Activated CD8-positive, alpha-beta memory T cell treated with anti-CD3 and anti-CD28 coated beads, Interleukin-2, amount 50 U/mL, for 48 hours (primary cell): ENCODE measurements at places on chromosomes 1 and 21.
A peak's percentile ranks its signal among the peaks of the same experiment; 100 is the strongest.

- no peak for DNase-seq
Observed at GRCh38 chr1:170284951-170285350, 139.2 kb downstream of the NTMT2 start.

DNA sequence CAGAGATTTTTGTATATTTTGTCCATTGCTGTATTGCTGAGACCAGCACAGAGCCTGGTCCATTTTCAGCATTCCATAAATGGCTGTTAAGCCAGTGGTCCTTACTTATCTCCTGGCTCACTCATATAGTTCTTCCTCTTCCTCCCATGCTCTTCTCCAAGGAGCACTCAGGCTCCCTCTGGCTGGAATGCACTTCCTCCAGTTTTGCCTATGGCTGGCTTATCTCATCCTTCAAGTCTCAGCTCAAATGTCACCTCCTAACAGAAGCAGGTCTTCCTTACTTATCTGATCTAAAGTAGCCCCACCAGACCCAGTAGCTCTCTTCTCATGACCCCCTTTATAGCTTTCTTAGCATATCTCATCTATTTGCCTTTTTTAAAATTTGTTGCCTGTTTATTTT, 146.9 kb downstream of the SLC30A10 start:
- DNase-seq, result no peak

DNA sequence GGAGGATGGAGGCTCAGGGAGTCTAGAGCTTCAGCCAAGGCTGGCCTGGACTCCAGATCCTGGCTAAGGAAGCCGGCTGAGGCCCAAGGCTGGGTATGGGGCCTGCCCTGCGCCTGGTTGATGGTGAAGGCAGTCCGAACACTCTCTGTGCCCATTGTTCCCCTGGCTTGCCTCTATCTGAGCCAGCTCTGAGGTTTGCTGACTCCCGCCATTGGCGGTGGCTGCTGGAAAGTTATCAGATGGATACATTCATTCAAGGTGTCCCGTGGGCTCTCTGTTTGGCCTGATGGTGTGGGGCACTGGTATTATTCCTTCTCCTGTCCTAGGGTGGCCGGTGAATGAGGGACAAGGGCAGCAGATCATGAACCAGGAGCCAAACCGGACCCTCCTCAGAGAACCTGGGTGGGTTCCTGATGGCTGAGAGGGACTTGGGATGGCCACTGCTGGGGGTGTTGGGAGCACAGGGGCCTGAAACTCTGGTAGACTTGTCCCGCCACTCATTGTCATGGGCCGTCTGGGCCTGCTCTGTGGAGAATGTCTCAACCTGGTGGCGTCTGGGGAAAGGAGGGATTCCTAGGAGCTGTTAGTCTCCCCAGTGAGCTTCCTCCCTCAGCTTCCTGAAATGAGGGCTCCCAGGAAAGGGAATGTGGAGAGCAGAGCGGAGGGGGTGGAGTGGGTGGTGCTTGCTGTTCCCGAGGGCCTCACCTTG, 22.2 kb downstream of the SLC26A9 start:
- DNase-seq, result no peak

GRCh38 chr1:42259739-42260064, 75.3 kb downstream of the FOXJ3 start:
- DNase-seq, result no peak

- DNase-seq, result no peak
Observed at GRCh38 chr1:235937123-235937522, 70.4 kb upstream of the LYST start.

GRCh38 chr1:93678491-93678890, 3.1 kb downstream of the BCAR3 start:
- DNase-seq, result no peak

- DNase-seq, result no peak
Observed at GRCh38 chr1:22340873-22341272, 110.8 kb upstream of the ZBTB40 start.

DNA sequence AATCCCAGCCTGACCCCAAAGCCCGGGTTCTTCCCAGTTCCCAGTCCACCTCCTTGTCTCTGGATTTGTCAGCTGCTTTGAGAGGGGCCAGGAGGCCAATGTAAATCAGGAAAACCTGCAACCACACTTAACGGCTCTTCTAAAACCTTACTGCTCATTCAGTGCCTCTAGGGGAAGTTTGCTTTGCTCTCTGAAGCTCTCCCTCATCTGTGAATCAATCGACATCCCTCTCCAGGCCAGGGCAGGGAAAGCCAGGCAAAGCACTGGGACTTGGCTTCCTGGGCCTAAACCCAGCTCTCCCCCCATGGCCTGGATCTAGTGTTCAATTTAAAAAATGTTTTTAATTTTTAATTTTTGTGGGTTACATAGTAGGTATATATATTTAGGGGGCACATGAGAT, 9.3 kb downstream of the NKAIN1 start:
- no peak for DNase-seq

DNA sequence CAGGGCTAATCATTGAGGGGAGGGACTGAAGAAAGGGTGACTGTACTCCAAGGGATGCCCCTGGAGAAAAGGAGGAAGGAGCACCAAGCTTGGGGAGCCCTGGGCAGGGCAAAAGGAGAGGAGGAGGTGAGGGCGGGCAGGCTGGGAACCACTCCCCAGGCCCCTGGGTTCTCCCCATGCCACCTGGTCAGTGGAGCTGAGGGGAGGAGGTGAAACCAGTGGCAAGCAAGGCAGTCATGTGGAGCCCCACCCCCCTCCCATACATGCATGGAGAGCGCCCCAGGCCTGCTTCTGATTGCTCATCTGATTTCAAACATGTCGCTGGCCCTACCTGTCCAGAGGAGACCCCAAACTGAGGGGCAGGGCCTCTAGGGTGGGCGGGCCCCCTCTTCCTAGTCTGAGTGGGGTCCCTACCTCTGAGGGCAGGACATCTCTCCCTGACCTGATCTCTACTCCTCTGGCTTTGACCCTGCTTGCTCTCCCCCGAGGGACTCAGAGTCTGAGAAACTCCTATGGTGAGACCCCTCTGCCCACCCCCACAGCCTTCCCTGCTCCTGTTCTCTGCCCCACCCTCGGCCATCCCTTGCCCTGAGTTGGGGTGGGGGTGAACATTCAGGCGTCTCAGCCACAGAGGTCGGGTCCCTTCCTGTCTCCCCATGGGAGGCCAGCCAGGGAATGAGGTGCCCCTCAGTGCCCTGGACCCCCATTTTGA, 18.6 kb downstream of the INSRR start:
- no peak for DNase-seq

DNA sequence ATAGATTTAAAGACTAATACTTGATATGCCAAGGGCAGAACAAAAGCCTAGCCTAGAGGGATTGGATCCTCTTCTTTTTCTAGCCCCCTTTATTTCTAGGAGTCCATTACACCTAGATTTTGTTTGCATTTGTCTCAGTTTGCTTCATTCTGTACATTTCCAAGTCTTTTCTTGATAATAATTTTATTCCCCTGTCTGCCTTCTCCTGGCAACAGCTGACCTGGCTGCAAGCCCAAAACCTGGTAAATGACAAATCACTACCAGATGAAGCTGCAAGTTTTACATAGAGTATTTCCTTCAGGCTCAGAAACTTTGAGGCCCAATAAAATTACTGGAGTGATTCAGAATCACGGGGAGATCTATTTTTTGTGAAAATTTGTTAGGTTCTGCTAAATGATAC, 36.5 kb upstream of the LHX8 start:
- no peak for DNase-seq

DNA sequence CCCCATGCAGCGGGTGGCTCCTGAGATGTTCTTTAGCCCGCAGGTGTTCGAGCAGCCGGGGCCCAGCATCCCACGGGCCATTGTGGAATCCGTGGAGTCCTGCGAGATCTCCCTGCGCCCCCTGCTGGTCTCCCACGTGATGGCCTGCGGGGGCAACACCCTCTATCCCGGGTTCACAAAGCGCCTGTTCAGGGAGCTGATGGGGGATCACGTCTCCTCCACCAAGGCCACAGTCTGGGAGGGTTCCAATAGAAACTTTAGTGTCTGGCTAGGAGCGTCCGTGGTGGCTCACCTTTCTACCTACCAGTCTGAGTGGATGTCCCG, 71.0 kb downstream of the ACTL8 start:
- peak; percentile 76 for DNase-seq

DNA sequence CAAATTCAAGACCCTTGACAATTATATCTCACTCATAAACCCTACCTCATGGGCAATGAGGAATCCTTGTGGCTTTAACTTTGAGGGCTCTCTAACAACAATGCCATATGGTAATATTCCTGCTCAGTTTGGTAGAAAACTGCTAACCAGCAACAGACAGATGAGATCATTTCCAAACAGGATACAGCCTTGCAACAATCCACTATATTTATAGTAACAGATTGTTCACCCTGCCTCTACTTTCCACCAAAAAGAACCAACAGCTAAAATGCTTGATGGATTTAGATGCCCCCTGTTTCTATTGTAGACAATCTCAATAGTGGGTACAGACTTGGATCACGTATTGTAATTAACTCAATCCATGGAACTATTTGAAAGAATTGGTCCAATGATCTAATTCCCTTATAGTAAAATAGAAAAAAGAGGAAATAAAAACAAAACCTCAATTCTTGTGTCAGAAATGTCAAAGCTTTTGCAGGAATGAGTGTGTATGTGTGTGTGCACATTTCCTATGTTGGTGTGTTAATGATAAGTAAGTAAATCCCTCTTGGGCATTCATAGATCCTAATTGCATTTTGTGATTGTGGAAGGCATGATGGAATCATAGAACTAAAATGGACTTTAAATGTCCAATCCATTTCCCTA, 100.0 kb upstream of the EDEM3 start:
- no peak for DNase-seq

DNA sequence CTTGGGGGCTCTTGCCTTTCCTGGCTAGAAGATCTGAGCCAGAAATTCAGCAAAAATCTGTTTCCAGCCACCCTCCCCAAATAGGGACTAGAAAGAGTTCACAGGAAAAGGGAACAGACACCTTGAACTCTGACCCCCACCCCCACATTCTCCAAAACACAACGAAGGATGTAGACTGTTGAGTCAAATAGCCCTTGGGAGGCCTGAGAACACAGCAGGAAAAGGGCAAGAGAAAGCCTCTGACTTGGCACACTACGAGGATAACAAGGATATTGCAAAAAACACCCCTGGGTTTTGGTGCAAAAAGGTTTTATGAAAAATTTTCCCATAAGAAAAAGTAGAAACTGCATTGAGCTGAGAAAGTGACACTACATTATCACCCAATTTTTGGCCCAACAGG, 1.9 kb upstream of the YRDC start:
- DNase-seq, result no peak

- DNase-seq, result peak; percentile 88
Observed at GRCh38 chr21:45478115-45478801, 64.0 kb downstream of the SLC19A1 start.

DNA sequence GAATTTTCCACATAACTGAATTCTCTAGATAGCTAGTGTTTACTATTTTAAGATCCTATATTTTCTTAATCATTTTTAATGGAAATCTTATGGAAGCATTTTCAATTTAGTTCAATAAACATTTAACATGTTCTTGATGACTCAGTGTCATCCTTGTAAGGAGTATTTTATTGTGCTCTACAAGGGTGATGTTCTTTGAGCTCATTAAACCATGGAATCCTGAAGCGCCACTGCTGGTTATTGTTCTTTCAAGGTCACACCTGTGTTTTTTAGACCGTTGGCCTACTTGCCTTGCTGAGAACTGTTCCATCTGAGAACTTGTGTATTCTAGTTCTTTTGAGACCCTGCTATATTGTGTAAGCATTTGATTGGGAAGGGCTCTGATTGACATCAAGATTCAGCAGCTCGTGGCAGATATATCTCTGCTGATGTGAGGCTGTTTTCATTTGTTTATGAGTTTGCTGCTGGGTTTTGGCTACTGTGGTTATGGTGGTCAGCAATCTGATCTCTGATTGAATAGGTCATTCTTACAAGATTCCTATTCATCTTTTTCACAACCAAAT, 132.0 kb downstream of the GIPC2 start:
- no peak for DNase-seq

GRCh38 chr1:214880956-214881355, 201.6 kb upstream of the KCNK2 start:
- DNase-seq, result no peak

GRCh38 chr1:81330111-81330510, 470.6 kb upstream of the ADGRL2 start:
- DNase-seq, result no peak

- no peak for DNase-seq
Observed at GRCh38 chr1:247435030-247435758, 19.2 kb downstream of the NLRP3 start.

- peak; percentile 35 for DNase-seq
Observed at GRCh38 chr21:31408301-31409088, 64.4 kb upstream of the TIAM1 start.

DNA sequence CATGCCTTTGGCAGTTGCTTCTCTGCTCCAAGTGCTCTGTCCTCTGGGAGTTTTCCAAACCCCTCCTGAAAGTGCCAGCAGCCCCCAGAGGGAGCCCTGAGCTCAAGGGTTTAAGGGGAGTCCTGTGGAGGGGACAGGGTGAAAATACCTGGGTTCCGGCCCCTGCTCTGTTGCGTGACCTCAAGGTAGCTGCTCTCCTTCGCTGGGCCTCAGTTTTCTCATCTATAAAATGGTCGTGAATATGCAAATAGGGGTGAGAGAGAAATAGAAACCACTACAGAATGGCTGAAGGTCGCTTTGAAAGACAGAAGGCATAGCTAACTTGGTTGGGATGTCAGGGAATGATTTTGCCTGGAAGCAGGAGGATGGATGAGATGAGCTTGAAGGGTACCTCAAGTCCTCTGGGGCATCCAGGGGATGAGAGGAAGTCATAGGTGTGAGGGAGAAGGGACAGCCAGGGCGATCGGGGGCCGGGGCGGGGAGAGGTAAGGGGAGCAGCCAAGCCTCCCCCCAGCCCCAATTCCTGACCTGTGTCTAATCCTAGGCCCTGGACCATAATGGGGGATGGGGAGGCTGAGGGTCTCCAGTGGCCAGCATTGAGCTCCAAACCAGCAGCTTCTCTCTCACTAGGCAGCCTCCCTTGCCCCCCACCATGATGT, 12.4 kb downstream of the IFFO2 start:
- DNase-seq, result no peak

GRCh38 chr1:199279067-199279466, 640.2 kb downstream of the PTPRC start:
- DNase-seq, result no peak

DNA sequence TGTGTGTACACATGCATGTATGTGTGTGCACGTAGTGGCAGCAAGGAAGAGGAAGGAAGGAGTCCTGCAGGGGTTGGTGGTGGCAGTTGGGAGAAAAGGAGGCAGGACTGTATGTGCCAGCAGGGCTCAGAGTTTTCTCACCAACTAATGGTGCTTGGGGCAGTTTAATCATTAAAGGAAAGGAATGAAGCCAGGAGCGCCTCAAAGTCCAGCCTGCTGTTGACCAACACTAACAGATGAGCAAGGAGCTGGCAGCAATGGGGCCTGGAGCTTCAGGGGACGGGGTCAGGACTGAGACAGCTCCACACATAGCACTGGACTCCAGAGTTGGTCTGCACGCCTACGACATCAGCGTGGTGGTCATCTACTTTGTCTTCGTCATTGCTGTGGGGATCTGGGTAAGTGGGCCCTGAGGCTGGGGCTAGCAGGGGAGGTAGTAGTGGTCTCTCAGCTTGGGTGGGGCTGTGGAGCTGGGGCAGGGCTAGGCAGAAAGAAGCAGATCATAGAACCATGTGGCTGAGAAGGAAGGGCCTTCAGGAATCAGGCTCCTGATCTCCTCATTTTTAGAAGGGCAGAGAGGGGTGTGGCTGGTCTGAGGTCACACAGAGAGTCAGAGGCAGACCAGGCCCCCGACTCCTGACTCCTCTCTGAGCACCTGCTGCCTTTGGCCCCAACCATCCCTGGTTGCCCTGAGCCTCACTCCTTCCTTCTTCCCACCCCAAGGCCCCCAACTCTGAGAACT, at the start of gene SLC5A9:
Gene SLC5A9 (plus strand): TSS at position 216 of the 742 bp plus-strand sequence. CDS start 21 bp downstream, at position 237.
- DNase-seq, result no peak
